ENCODE measurements at places on chromosomes 12 and 14.

- no peak for DNase-seq
Measured at GRCh38 chr14:72758420-72758819, 135.5 kb downstream of the DPF3 start.

- no peak for DNase-seq
Measured at GRCh38 chr12:81757731-81758365, 1.3 kb downstream of the PPFIA2 start.

DNA sequence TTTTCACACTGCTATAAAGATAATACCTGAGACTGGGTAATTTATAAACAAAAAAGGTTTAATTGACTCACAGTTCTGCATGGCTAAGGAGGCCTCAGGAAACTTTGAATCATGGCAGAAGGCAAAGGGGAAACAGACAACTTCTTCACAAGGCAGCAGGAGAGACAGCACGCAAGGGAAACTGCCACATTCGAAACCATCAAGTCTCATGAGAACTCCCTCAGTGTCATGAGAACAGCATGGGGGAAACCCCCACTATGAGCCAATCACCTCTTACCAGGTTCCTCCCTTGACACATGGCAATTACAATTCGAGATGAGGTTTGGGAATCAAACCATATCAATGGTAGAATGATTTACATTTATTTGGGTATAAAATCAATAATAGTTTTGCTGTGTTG lies 558.5 kb downstream of the TMTC2 start:
- no peak for DNase-seq

GRCh38 chr14:106843951-106844483 lies 1317.6 kb downstream of the TMEM121 start:
- DNase-seq, result no peak

GRCh38 chr14:75090353-75090752 lies 20.9 kb downstream of the ZC2HC1C start:
- no peak for DNase-seq

DNA sequence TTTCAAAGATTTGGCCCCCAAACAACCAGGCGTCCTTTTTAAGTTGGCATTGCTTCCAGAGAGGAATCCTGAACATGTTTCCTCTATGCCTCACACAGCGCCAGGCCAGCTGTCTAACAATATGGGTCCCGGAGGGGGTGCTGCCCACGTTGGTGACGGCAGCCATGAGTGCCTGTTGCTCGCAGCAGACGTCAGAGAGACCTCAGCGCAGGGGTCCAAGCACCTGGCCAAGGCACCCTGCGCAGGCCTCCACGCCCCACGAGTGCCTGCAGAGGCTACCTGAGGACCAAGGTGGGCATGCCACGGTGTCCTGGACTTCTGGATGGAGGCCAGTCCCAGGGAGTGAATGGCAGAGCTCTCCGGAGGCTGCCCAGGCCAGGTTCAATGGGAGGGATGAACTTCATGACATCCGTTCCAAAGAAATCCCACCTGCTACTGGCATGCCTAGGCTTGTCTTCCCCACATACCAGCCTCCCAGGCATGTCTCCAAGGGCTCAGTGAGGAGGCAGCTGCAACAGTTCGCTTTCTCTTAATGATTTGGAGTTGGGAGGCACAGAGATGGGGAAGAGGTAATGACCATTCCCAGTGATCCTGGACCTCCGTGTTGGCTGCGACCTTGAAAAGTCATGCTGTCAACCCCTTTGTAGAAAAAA lies 11.6 kb upstream of the FOXN3 start:
- peak; percentile 77 for DNase-seq

- DNase-seq, result no peak
Measured at GRCh38 chr12:63056649-63057048, 94.4 kb downstream of the AVPR1A start.

- no peak for DNase-seq
Measured at GRCh38 chr12:79071498-79071897, 206.9 kb downstream of the SYT1 start.

GRCh38 chr12:78209846-78210505 lies 379.3 kb downstream of the NAV3 start:
- DNase-seq, result peak; percentile 99

DNA sequence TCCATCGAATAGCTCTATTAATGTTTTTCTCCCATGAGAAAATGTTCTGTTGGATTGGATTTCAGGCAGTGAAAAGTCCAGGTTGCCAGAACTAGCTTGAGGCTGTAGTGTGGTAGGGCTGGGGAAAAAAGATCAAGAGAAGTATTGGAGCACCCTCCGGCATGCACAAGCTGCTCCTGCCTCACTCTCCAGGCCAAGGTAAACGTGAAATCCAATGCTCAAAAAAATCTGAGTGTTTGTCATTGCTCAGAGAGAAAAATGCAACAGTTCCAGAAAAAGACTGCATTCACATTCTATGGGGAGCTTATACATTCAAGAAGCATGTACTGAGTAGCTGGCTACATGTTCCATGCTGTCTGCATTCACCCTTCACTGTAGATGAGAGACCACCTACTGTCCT lies 680.9 kb upstream of the TBX3 start:
- no peak for DNase-seq

DNA sequence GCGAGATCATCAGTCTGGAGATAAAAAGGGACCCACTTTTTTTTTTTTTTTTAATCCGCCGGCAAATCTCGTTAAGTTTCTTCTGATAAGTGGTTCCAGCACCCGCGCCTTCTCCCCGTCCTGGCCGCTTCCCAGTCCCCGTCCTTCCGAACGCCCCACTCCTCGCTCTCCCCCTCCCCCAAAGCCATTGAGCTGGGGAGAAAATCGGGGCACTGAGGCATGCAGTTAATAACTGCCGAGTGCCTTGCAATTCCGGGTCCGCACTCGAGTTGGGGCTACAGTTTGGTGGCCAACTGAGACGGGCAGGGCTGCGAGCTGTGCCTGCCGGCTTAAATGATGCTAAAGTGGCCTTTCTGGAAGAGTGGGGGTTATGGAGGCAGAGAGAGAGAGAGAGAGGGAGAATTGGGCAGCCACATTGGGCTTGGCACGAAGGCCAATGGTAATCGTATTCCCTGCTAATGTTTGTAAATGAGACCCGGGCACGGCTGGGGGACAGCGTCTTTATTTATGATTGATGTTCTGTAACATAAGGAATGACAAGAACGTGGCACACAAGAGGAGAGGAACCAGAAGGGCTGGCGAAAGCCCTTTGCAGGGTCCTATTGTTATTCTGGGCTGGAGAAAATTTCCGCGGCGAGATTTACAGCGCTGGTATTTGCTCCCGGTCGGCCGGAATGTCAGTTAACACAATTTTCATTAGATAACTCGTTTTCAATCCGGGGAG lies 115.4 kb upstream of the MYL2 start:
- no peak for DNase-seq

DNA sequence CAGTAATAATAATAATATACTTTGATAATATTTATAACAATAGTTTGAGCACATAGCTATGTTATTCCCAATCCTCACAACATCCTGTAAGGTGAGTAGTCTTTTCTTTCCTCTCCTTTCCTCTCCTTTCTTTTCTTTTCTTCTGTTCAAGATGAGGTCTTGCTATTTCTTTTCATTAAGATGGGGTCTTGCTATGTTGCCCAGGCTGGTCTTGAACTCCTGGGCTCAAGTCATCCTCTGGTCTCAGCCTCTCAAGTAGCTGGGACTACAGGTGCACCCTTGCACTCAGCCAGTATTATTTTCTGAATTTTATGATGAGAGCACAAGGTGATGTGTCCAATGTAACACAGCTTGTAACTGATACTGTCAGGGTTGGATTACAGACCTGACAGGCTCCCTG lies 134.6 kb downstream of the OTOGL start:
- no peak for DNase-seq

DNA sequence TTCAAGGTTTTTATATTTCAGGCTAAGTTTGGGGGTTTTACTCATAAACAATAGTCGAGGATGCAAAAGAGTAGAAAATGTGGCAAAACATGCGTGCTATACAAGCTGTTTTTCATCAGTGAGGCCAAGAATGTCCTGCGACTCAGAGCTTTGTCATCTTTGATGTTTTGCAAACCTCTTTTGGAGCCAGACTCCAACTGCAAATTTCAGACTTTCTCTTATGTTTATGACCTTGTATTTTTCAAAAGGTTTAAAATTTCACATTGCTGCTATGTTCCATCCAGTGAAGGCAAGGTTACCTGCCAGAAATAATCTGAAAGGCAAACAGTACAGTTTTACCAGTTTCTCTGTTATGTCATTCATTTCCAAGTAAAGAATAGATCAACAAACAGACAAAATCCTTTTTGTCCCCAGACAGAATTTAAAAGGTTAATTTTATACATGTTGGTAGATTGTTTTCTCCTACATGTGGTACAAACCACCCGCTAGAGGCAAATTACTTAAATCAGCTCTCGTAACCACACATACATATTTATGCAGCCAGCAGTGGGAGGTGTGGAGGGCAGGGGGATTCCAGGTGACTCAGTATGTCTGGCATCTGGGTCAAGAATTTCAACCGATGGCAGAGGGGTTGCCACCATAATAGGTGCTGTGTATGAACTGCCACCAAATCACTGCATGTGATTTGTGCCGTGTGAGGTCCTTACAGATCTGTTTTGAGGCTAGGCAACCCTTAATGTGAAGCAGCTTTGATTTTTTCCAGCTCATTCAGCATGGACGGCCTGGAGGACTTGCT lies 119.8 kb upstream of the CPM start:
- DNase-seq, result no peak

- no peak for DNase-seq
Measured at GRCh38 chr14:61822458-61822857, 60.2 kb downstream of the SNAPC1 start.

GRCh38 chr14:56181681-56182085 lies 63.5 kb downstream of the PELI2 start:
- peak; percentile 99 for DNase-seq

GRCh38 chr14:102949801-102950451 lies 27.5 kb downstream of the AMN start:
- peak; percentile 87 for DNase-seq

Measured in NCI-H2081 (cell line).